NCI-H187 (cell line): ENCODE measurements at places on chromosomes 12 and 14.

- no peak for DNase-seq
These were observed 245.9 kb downstream of the NPAS3 start for GRCh38 chr14:33184587-33184986.

GRCh38 chr12:124715121-124715990 is 147.9 kb upstream of the NCOR2 start:
- DNase-seq, result peak; percentile 52

- no peak for DNase-seq
These were observed 85.5 kb downstream of the CDK17 start for GRCh38 chr12:96314723-96315122.

DNA sequence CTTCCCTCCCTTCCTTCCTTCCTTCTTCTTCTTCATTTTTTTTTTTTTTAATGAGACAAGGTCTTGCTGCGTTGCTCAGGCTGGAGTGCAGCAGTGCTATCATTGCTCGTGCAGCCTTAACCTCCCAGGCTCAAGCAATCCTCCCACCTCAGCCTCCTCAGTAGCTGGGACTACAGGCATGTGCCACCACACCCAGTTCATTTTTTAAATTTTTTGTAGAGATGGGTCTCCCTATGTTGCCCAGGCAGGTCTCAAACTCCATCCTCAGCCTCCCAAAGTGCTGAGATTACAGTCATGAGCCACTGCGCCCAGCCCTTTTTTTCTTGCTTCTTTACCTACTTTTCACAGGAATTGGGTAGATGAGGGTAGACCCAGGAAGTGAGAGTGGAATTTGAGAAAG is 1.6 kb downstream of the OR10AD1 start:
- no peak for DNase-seq

GRCh38 chr12:83389237-83389996 is 702.7 kb downstream of the TMTC2 start:
- no peak for DNase-seq

- no peak for DNase-seq
These were observed 1.1 kb downstream of the LRP1 start for GRCh38 chr12:57129321-57129842.

DNA sequence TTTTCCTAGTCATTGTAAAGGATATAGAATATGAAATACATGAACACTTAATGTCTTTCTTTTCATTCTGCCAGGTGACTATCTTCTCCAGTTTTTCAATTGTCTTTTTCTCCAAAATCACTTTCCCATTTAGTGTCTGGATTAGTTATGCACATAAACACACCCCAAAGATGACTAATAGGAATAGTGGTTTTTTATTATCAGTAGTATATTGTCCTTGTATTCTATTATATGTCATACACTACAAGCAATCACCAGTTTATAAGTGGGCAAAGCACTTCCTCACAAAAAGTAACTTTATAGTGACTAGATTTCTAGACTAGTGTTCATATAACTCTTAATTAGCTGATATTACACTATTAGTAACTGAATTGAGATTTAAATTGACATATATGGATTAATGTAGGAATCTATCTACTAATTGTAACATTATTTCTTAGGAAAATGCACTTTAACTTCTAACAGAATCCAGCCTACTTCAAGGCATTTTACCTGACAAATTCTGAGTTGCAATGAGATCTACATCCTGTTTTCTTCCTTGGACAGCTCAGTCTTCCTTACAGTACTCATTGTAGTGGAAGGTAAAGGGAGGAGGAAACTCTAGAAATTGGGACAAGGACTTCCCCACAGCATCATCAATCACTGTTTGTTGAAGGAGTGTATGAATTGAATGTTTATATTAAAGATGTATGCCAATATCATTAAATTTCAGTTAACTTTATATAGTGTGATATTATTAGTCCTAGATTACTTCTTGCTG is 186.1 kb upstream of the GARIN2 start:
- DNase-seq, result no peak

- DNase-seq, result no peak
These were observed 27.5 kb downstream of the CCDC91 start for GRCh38 chr12:28217805-28218204.

DNA sequence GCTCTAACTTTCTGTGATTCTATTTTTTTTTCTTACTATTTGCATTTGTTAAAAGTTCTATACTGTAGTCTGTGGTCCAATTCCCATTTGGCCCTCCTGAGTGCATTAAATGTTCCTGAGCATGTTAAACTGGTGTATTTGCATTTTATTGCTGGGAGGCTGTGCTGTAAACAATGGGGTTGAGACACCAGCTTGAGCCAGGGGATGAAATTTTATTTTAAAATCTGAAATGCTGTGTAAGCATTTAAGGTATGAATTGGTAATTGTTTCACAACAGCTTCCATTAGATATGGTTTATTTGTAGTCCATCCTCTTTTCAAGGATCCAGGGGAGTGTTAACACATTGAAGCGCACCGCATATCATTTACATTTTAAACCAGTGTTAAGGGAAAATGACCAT is 89.9 kb upstream of the RFX4 start:
- DNase-seq, result no peak

GRCh38 chr12:101021911-101022388 is 188.1 kb downstream of the SLC5A8 start:
- no peak for DNase-seq

GRCh38 chr12:131863711-131864396 is 30.6 kb upstream of the ULK1 start:
- no peak for DNase-seq

- DNase-seq, result no peak
These were observed 131.3 kb upstream of the RAP1B start for GRCh38 chr12:68479261-68479895.

DNA sequence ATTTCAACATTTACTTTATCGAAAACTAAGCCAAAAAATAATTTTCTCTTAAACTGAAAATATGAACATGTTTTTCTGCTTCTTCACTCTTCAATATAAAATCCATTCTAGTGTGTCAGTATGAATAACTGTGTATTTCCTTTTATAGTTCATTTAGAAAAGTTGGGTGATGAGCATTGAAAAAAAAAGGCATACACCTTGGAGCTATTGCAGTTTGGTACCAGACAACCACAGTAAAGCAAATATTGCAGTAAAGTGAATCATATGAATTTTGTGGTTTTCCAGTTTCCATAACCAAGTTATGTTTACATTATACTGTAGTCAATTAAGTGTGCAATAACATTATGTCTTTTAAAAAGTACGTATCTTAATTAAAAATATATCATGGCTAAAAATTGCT is 195.0 kb upstream of the FOXG1 start:
- DNase-seq, result no peak

- no peak for DNase-seq
These were observed 79.7 kb downstream of the EML1 start for GRCh38 chr14:99872786-99873440.

- no peak for DNase-seq
These were observed 3.5 kb downstream of the KRT3 start for GRCh38 chr12:52792185-52793029.

DNA sequence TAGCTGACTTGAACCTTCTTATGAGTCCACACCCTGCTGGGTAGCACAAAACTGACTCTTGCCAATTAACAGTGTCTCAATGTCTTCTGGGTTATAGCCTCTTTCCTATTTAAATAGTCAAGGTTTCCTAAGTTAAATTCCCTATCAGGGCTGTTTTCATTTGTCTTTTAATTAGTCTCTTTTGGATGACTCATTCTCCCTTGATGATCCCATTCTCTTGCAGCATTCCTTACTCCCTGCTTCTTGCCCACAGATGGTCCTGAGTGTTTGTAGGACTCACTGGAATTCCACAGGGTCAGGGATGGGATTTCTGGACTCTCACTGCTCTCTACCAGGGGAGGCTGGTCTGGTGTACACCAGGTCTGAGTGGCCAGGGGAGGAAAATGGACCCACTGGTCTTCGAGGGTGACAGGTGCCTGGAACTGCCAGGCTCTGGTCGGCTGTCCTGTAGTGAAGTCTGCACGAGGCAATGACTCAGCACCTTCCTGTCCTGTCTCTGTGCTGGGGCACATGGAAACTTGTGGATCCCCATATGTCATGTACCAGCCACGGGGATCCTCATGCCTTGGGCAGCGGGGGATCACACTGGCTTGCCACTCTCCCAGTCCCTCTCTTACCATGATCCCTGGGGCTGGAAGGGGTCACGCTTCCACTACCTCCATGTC is 236.5 kb upstream of the PELI2 start:
- no peak for DNase-seq

DNA sequence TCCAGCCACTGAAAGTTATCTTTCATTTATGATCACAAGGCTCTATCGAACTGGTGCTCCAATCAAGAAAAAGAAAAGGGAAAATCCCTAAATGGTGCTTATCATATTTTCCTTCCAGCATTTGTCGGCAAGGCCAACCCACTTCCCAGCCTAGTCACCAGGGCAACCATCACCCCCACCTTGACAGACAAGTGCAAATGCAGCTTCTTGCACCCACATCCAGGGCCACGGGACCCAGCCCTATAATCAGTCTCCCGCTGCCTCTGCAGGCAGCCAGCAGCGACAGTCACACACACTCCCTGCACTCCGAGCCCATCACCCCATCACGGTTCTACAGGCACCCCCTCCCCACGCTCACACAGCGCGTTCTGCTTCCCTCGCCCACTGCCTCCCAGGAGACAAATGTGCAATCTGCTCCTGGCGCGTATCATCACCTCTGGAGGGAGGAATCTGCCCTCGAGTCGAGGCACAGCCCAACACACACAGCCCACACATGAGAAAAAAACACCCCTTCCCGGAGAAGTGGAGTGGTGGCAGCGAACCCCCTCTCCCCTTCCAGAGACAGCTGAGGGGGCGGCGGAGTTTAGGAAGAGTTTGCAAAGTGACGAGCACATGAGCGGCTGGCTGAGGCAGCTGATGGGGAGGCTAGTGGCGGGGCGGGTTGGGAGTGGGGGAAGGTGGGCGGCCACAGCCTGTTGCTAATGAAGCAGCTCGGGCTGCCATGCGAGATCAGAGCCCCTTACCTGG is 9.3 kb upstream of the PPP4R4 start:
- DNase-seq, result no peak

DNA sequence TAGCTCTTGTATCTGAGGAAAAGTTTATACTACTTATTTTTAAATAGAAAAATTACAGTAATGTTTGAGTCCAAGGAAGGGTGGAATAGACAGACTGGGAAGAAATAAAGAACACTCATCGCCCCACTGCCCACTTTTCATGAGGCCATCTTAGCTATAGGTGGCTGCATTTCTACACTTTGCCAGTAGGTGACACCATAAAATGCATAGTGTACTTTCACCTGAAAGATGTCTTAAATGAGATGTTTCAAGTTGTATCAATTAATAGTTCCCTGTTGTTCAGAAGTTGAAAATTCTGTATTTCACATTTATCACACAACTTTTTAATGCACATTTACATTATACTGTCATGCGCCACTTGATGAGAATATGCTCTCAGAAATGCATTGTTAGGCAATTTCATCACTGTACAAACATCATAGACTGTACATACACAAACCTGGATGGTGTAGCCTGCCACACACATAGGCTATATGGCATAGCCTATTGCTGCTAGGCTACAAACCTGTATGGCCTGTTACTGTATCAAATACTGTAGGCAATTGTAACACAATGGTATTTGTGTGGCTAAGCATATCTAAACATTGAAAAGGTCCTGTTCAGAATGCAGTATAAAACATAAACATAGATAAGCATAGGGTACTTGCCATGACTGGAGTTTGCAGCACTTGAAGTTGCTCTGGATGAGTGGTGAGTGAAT is 27.6 kb downstream of the PMCH start:
- no peak for DNase-seq

DNA sequence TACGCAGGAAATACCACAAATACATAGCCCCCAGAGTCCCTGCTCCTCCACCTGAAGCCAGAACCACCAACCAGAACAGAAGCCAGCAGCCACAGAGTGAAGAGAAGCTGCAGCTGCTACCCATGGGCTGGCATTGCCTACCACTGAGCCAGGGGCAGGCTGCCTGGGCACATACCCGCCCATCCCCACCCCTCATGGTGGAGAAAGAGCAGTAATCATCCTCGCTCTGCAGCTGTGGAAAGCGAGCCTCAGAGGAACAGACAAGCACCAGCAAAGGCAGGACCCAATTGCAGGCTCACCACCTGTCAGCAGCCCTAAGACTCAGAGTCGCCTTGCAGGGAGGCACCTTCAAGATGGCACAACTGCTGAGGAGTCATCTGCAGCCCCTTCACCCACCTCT is 11.2 kb upstream of the CD9 start:
- no peak for DNase-seq

- no peak for DNase-seq
These were observed 193.1 kb downstream of the APAF1 start for GRCh38 chr12:98838231-98838647.

DNA sequence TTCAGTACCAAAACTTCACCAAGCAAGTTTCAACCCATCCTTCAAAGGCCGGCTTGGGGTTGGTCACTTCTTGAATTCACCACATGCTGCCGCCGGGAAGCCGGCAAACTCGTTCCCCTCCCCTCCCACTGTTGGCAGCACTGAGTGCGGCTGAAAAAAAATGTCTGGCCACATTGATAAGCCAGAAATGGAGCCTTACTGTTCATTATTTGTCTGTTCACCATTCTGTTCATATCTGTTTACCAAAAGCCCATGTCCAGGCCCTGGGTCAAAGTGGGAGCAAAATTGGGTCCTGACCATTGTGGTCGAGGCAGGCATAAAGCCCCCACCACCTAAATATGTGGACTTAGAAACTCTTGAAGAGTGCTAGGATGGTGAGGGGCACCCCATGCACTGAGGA is 7.3 kb upstream of the HSP90AA1 start:
- no peak for DNase-seq

GRCh38 chr12:123289911-123290310 is 18.3 kb upstream of the CDK2AP1 start:
- no peak for DNase-seq

- no peak for DNase-seq
These were observed 146.5 kb downstream of the TTC7B start for GRCh38 chr14:90669731-90670130.

DNA sequence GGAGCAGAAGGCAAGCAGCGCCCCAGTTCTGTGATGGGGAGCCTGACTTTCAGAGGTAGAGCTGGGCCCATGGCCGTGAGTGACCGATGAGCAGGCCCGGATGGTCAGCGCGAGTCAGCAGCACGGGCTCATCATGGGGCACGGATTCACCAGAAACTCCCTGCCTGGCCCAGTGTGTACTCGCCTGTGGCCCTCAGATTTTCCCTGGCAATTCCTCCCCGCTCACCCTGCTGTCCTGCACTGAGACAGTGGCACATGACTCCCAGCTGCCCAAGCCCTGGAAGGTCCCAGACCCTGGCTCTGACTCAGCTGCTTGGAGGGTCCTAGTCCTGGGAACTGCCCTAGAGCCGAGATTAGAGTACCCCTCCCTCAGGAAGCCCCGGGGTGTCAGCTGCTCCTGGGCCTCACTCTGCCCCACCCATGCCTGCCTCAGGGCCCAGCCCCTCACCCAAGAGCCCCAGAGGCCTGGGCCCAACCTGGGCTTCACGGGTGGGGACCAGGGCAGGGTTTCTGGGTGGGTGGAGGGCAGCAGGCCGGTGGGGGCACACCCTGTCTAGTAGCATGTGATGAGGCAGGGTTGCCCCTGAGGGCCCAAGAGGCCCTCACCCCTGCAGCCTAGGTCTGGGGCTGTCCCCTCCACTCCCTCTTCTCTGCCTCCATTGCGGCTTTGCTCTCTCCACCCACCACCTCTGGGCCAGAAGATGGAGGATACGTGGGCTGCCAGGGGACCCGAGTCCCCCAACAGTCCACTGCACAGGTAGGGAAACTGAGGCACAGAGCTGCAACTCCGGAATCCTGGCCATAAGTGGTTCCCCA is 8.4 kb downstream of the TRMT61A start:
- DNase-seq, result no peak
